Natural killer cell treated with Interleukin-12 subunit alpha and Interleukin-12 subunit beta and Interleukin-15 and Interleukin-18, amount 100 ng/mL, for 72 hours (primary cell): ENCODE measurements at places on chromosomes 5 and 9. TPM values are rescaled to one million over a fixed set of nuclear protein-coding genes. Genes with fewer than 3 reads are reported as not detected.
A peak's percentile ranks its signal among the peaks of the same experiment; 100 is the strongest.

Gene FOXD4
- 0.22 TPM for total RNA-seq

Gene SPATA31D4
- not detected for total RNA-seq

Gene SHISAL2B
- total RNA-seq = not detected

Gene PCDHA1
- not detected for total RNA-seq

Gene PROP1
- not detected for total RNA-seq

- H3K27me3 ChIP-seq = peaks cover 30% of the 10 kb centered on the region
- H3K4me1 ChIP-seq = no peaks in the 10 kb centered on the region
- DNase-seq = no peak
These were observed 101.6 kb upstream of the MAP1B start for GRCh38 chr5:72005671-72006070.

DNA sequence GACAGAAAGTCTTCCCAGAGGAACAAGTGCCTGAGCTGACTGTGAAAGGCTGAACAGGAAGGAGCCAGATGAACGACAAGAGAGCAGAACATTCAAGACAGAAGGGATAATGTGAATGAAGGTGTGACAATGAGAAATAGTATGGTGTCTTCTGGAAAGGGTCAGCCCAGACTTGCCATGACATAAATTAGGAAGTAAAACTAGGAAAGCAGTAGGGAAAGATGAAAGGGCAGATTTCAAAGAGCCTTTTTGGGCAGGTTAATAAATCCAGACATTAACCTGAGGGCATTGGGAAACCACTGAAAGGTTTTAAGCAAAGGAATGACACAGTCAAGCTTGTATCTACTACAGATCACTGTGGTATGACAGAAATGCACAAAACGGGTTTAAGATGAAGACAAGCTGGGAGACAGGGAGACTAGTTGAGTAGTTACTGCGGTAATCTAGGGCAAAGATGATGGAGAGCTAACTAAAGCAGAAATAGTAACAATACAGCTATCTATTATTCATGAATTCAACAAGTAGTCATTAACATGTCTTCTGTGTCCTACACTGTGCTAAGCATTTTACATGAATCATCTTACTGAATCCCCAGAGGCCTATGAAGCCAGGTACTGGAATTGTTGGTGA, 580.9 kb upstream of the WWC1 start:
- no peak for DNase-seq
- no peak overlapping the region for H3K27ac ChIP-seq
- H3K27me3 ChIP-seq = peaks cover 5% of the 10 kb centered on the region
- no peaks in the 10 kb centered on the region for H3K36me3 ChIP-seq
- no peaks in the 10 kb centered on the region for H3K4me1 ChIP-seq
- no peak overlapping the region for H3K4me3 ChIP-seq

DNA sequence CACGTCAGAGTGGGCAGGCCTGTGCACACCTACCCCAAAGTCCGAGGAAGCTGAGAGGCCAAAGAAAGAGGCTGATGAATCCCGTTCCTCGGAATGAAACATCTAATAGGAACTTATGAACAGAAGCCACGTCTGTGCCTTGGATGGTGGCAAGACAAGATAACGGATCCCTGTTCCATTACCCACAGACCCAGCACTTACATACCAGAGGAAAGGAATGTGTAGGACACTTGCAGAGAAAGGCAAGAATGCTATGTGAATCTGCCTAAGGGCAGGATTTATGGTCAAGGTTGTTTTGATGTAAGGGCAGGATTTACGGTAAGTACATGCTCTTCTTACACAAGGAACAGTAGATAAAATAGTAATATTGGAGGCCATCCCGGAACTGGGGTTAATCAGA, 93.2 kb downstream of the WDR41 start:
- peaks cover 2% of the 10 kb centered on the region for H3K27me3 ChIP-seq
- H3K4me1 ChIP-seq = no peaks in the 10 kb centered on the region
- H3K36me3 ChIP-seq = no peaks in the 10 kb centered on the region
- H3K4me3 ChIP-seq = no peak overlapping the region

- H3K27ac ChIP-seq = no peak overlapping the region
- peaks cover 7% of the 10 kb centered on the region for H3K27me3 ChIP-seq
- no peaks in the 10 kb centered on the region for H3K36me3 ChIP-seq
- no peak overlapping the region for H3K4me3 ChIP-seq
These were observed 65.0 kb downstream of the DAPK1 start for GRCh38 chr9:87562530-87563170.

DNA sequence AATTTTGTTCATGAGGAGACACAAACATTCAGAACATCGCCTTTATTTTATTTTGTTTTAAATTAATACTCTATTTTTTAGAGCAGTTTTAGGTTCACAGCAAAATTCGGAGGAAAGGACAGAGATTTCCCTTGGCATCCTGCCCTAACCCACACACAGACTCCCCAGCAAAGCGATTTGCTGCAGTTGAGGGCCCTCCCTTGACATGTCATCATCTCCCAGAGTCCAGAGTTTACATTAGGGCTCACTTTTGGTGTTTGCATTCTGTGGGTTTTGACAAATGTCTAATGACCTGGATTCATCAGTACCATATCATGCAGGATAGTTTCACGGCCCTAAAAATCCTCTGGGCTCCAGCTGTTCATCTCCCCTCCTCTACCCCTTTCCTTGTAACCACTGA, 33.6 kb upstream of the COL5A1 start:
- no peaks in the 10 kb centered on the region for H3K4me1 ChIP-seq
- peak; percentile 1 for DNase-seq
- peaks cover 34% of the 10 kb centered on the region for H3K27me3 ChIP-seq
- H3K27ac ChIP-seq = no peak overlapping the region

DNA sequence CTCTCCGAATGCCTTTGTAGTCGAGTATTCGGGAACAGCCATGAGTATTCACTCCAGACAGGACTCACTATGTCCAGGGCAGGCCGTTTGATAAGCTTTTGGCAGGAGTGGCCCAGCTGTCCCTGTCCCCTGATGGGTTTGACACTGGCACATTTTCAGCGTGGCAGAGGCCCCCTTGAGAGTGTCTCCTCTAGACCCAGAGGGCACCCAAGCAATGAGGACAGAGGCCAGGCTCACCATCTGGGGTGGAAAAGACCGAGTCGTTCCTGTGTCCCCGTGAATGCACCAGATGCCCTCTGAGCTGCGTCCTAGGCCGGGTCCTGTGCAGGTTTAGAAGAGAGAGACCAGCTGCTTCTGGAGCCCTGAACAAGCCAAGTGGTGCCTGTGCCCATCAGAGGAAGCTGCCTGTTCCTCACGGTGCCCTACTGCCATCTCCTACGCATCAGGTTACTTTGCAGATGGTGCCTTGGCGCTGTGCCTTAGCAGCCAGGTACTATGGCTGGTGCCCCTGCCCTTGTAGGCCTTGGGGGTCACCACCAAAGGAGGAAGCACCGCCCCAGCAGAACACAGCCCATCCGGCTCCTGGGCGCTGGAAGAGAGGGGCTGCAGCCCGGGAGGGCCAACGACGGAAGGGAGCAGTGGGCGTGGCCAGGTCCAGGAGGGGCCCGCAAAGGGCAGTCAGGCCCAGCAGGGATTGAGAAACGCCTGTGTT, 42.4 kb downstream of the LRSAM1 start:
- no peaks in the 10 kb centered on the region for H3K4me1 ChIP-seq
- no peaks in the 10 kb centered on the region for H3K36me3 ChIP-seq
- no peaks in the 10 kb centered on the region for H3K27me3 ChIP-seq
- DNase-seq = no peak
- no peak overlapping the region for H3K27ac ChIP-seq

DNA sequence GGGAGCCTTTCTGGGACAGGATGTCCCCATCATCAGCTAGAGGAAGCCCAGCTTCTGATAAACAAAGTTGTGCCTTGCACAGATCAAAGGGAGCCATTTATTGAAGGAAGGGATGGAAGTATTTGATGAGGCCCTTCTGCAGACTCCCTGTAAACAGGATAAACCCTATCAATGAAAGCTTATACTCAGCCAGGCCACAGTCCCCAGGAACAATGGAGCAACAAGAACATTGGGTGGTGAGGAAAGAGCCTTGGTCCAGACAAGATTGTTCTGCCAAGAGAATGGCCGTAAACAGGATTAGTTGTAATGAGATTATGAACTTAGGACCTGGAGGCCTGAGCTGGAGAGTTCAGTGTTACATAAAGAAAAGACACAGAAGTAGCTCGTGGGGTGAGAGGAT, 40.5 kb upstream of the LIFR start:
- DNase-seq = no peak
- H3K4me1 ChIP-seq = no peaks in the 10 kb centered on the region
- H3K36me3 ChIP-seq = no peaks in the 10 kb centered on the region
- no peak overlapping the region for H3K4me3 ChIP-seq
- peaks cover 48% of the 10 kb centered on the region for H3K27me3 ChIP-seq

DNA sequence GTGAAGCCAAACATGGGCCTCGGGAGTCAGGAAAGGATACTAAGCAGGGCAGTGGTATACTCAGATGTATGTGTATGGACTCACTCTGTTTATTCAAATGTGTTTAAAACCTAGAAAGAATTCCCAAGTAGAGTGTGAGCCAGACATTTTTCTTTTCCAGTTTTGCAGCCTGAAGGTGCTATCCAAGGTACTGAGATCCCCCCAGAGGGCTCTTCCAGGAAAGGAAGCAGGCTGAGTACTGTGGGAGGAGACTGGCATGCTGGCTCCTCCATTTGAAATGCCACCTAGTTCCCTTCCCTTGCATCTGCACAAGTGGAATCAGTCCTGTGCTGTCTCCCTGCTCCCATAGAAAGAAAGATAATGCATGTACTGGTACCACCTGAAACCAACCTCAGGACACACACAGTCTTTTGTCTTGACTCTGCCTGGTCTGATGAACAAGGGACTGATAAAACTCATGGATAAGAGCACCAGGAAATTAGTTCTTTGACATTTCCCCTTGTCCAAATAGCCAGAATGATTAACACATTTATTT, 85.9 kb downstream of the HRH2 start:
- peaks cover 7% of the 10 kb centered on the region for H3K4me1 ChIP-seq
- H3K27ac ChIP-seq = no peak overlapping the region
- H3K36me3 ChIP-seq = no peaks in the 10 kb centered on the region
- H3K27me3 ChIP-seq = peaks cover 28% of the 10 kb centered on the region
- H3K4me3 ChIP-seq = no peak overlapping the region

DNA sequence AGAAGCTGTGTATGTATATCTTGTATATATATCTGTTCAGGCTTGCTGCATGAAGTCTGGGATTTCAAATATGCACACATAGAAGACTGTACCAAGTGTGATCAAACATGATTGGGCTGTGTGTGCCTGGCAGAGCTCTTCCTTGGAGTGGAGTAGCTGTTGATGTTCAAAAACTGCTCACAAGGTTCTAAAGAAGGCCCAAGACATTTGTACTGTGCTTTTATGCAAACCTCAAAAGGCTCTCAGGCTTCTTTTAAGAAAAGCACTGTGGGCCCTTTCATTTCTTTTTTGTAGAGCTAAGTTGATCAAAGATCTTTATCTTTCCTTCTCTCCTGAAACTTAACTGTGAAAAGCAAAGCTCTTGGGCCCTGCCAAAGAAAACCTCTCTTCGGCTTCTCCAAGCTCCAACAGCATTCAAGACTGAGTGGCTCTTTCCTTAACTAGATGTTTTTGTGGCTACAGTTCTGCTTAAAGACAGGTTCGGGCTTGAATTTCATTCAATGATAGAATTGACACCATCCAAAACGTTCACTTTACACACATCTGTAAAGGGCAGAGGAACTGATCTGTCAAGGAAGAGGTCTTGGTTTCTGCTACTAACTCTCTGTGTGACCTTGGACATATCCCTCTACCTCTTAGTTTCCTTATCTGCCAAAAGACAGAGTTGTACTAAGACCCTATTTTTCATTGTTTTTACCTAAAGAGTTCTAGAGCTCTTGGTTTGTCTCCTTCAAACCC, 105.8 kb upstream of the IL6ST start:
- H3K4me1 ChIP-seq = no peaks in the 10 kb centered on the region
- no peaks in the 10 kb centered on the region for H3K36me3 ChIP-seq
- H3K4me3 ChIP-seq = no peak overlapping the region
- no peak for DNase-seq

DNA sequence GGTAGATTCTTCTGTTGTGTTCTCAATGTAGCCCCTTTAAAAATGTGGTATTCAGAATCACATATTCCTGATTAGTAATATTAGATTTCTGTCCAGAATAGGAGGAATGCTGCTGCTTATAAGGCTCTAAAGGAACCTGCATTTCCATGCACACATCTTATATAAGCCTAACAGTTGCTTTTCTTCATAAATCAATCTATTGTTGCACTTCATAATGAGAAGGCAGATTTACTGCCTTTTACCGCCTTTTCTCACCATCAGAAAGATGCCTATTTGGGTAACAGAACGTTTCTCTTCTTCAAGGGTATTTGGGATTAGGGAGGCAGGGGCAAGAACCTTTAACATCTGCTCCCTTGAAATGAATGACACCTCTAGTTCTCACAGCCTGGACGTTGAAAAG, 243.4 kb downstream of the MLLT3 start:
- H3K4me1 ChIP-seq = peaks cover 17% of the 10 kb centered on the region
- H3K27me3 ChIP-seq = no peaks in the 10 kb centered on the region
- H3K27ac ChIP-seq = no peak overlapping the region
- no peak for DNase-seq
- H3K36me3 ChIP-seq = peaks cover 5% of the 10 kb centered on the region

DNA sequence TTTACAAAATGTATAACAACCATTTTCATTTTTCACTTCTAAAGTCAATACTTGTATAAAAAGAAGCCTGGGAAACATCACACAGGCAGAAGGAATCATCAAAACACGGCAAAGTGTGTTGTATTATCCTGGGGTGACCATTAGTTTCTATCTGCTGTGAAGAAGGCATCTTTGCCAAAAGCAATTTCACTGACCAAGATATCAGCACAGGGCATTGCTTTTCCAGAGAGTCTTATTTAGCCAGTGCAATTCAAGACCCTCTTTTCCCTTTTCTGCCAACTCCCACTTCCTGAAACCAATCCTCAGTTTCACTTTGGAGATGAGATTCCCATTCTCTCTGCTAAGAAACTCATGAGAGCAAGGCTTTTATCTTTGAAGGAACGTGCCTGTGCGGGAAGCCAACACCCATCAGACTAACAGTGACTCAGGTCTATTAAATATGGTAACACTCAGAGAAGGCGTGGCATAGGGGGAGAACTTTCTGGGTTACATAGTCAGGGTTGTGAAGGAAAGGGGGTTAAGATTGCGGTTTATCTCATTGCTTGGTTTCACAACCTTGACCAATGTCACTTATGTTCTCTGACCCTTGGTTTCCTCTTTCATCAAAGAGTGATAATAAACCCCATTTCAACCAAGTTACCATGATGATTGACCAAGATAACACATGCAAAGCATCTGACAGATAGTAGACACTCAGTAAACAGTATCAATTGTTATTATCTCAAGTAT, 666.9 kb upstream of the KLF4 start:
- H3K4me1 ChIP-seq = peaks cover 4% of the 10 kb centered on the region
- H3K4me3 ChIP-seq = no peak overlapping the region

GRCh38 chr5:176904276-176904675, 5.1 kb upstream of the HK3 start:
- H3K36me3 ChIP-seq = peaks cover 51% of the 10 kb centered on the region
- H3K4me3 ChIP-seq = no peak overlapping the region
- no peak for DNase-seq
- peaks cover 16% of the 10 kb centered on the region for H3K4me1 ChIP-seq
- H3K27me3 ChIP-seq = no peaks in the 10 kb centered on the region
- H3K27ac ChIP-seq = no peak overlapping the region

GRCh38 chr5:6178846-6179532, 199.4 kb downstream of the MED10 start:
- no peaks in the 10 kb centered on the region for H3K36me3 ChIP-seq
- no peak overlapping the region for H3K27ac ChIP-seq
- no peak for DNase-seq
- H3K4me1 ChIP-seq = no peaks in the 10 kb centered on the region
- no peak overlapping the region for H3K4me3 ChIP-seq

GRCh38 chr5:60287174-60287771, 393.7 kb upstream of the PDE4D start:
- no peak overlapping the region for H3K4me3 ChIP-seq
- H3K36me3 ChIP-seq = no peaks in the 10 kb centered on the region
- no peaks in the 10 kb centered on the region for H3K27me3 ChIP-seq
- H3K4me1 ChIP-seq = no peaks in the 10 kb centered on the region
- H3K27ac ChIP-seq = no peak overlapping the region
